ENCODE measurements at places on chromosomes 1 and 21. TPM values are rescaled to one million over a fixed set of nuclear protein-coding genes. Genes with fewer than 3 reads are reported as not detected.
A peak's percentile ranks its signal among the peaks of the same experiment; 100 is the strongest.

The FGR gene
- not detected for total RNA-seq

The TMPRSS15 gene
- not detected for total RNA-seq

The TMOD4 gene
- 1.4 TPM for total RNA-seq

The MYBPH gene
- not detected for total RNA-seq

The SLC30A2 gene
- total RNA-seq, result not detected

The HAO2 gene
- not detected for total RNA-seq

The LRRC71 gene
- 1.2 TPM for total RNA-seq

The CYP2J2 gene
- total RNA-seq, result 0.27 TPM

The HES3 gene
- not detected for total RNA-seq

DNA sequence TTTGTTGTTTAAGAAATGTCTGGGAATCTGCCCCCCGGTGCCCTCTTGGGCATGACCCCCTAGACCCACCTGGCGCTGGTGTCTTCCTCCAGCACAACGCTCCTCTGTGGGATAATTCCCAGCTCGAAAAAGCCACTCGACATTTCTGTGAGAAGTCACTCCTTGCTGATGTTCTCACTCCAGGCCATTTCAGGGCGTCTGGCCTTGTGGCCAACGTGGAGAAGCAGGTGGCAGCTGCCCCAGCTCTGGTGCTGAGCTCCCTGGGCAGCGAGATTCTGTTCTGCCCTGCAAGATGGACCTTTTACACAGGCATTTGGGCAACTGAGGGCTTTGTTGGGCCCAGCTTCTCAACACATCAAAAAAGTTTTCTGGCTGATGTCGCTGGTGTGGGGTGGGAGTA, 147.7 kb upstream of the WNT4 start:
- H3K27ac ChIP-seq, result no peak overlapping the region
- no peak overlapping the region for H3K4me3 ChIP-seq
- H3K27me3 ChIP-seq, result peaks cover 8% of the 10 kb centered on the region

DNA sequence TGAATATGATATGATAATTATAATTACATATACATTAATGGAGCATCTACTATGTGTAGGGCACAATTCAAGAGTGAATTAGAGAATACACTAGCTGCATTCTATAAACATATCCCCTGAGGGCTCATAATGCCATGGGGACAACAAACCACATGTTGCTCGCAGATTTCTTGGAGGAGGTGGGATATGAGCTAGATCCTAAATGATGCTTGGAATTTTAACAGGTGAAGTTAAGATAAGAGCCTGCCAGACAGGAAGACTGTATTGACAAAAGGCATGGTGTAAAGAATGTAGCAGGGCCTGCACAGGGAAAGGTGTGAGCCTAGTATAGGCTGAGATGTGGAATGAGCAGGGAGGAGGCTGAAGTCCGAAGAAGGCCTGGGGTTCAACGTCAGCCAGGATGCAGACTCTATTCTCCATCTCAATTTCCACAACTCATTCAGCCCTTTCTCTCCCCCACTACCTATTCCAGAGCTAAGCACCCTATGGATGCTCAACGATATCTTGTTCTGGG, 120.2 kb downstream of the ELAVL4 start:
- no peak overlapping the region for H3K27ac ChIP-seq
- no peaks in the 10 kb centered on the region for H3K27me3 ChIP-seq
- H3K4me3 ChIP-seq, result no peak overlapping the region
- no peaks in the 10 kb centered on the region for H3K36me3 ChIP-seq

DNA sequence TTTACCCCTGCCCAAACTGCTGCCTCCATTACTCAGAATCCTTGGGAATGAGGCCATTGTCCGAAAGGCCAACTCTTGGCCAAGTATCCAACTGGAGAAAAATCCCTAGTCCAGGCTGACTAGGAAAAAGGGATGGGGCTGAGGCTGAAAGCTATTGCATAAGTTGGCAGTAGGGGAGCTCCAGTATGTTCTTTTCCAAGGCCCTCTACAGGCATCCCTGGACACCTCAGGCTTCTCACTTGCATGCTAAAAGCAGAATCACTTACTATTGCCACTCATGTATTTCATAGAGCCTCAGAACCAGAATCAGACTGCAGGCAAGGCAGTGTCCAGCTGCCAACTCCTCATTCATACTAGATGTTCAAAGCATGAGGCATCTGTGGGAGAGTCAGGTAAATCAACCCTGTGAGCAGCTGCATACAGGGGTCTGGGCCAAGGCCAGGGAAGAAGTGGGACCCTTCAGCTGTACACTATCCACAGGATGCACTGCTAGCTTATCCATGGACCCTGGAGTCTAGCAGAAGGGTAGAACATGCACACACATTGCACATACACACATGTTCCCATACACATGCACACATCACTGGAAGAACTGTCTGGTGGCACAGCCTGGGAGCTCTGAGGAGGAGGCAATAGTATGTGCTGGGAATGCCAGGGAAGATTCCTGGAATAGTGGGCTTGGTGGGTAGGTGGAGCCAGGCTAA, 195.3 kb downstream of the C1orf94 start:
- no peaks in the 10 kb centered on the region for H3K4me1 ChIP-seq
- H3K4me3 ChIP-seq, result no peak overlapping the region
- no peaks in the 10 kb centered on the region for H3K27me3 ChIP-seq
- H3K27ac ChIP-seq, result no peak overlapping the region
- no peaks in the 10 kb centered on the region for H3K36me3 ChIP-seq

DNA sequence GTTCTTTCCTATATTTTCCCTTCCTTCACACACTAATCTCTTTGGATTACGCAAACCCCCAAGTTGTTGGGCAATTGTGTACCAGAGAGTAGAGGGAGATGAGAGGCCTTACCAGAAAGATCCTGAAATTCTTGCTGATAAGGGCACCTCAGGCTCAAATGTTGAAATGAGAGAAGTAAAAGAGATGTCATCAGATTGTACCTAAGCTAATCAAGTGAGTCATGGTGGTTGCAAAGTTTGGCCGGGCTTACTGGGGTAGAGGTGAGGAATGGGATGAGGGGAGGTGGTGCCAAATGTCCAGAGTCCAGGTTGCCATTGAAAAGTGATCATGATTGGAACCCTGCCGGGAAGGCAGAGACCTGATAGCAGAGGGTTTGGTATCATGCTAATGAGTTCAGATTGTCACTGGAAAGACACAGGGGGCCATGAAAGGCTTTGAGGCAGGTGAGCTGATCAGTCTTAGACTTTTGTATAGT, 43.1 kb downstream of the OPTC start:
- DNase-seq, result no peak
- H3K36me3 ChIP-seq, result no peaks in the 10 kb centered on the region
- peaks cover 13% of the 10 kb centered on the region for H3K27me3 ChIP-seq
- H3K4me3 ChIP-seq, result no peak overlapping the region

DNA sequence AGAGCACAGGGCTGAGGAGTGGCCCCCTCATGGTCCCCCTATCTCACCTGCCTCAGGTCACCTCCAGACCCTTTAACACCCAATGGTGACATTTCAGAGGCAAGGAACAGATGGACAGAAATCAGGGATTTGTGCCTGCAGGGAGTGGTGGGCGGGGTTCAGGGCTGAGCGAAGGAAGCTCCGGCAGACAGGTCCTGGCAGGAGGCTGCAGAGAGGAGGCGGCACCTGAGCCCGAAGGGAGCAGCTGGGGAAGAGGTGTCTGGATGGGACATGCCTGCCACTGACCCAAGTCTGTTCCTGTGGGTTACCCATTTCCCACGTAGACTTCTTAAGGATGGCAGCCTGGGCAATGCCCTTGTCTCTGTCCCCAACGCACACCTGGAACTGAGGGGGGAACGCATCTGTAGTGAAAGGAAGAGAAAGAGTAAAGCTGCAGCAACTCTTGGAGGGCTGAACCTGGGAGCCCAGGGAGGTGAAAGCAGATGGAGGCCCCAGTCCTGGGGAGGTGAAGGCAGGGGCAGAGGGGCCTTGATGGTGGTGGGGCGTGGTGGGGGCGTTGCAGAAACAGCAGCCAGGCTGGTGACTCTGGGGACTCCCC, 61.6 kb upstream of the ADARB1 start:
- H3K27ac ChIP-seq, result peak overlapping the region; percentile 77
- DNase-seq, result no peak
- H3K4me3 ChIP-seq, result no peak overlapping the region
- H3K36me3 ChIP-seq, result no peaks in the 10 kb centered on the region
- peaks cover 28% of the 10 kb centered on the region for H3K4me1 ChIP-seq

GRCh38 chr1:31723828-31724359, 20.1 kb upstream of the COL16A1 start:
- peaks cover 4% of the 10 kb centered on the region for H3K27me3 ChIP-seq
- H3K4me1 ChIP-seq, result no peaks in the 10 kb centered on the region
- H3K27ac ChIP-seq, result no peak overlapping the region
- DNase-seq, result peak; percentile 62
- H3K36me3 ChIP-seq, result no peaks in the 10 kb centered on the region
- H3K4me3 ChIP-seq, result no peak overlapping the region

GRCh38 chr1:37730376-37730775, 34.5 kb downstream of the EPHA10 start:
- H3K36me3 ChIP-seq, result no peaks in the 10 kb centered on the region
- H3K4me1 ChIP-seq, result no peaks in the 10 kb centered on the region
- H3K27me3 ChIP-seq, result peaks cover 2% of the 10 kb centered on the region
- DNase-seq, result no peak
- no peak overlapping the region for H3K4me3 ChIP-seq

DNA sequence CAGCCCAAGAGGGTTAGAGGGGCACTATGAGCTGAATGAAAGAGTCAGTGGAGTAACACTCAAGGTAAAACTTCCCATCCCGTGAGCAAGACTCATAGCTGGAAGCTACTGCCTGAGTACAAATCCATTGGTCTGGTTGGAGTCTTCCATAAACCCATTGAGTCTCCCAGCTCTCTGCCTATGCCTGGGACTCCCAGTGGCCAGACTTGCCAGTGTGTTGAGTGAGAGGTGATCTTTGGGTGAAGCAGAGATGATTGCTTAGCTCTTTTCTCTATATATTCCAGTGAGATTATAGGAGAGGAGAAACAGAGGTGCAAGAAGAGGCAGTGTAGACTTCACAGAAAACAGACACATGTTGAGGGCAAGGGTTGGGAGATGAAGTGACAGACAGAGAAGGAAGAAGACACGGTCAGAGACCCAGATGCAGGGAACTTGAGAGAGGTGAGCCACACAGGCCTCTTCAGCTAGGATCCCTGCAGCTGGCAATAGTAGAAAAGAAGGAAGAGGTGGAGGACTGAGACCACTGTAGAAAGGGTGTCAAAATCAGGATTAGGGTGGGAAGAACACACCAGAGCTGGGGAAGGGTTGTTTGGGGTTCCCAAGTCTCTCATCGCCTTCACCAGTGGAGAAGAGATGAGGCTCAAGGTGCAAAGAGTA, 3.7 kb downstream of the FOXD2 start:
- H3K4me3 ChIP-seq, result no peak overlapping the region
- H3K36me3 ChIP-seq, result no peaks in the 10 kb centered on the region
- no peak overlapping the region for H3K27ac ChIP-seq

- no peak for DNase-seq
- no peaks in the 10 kb centered on the region for H3K27me3 ChIP-seq
- H3K27ac ChIP-seq, result no peak overlapping the region
- H3K4me1 ChIP-seq, result peaks cover 28% of the 10 kb centered on the region
- no peaks in the 10 kb centered on the region for H3K36me3 ChIP-seq
- H3K4me3 ChIP-seq, result no peak overlapping the region
These were observed 9.5 kb upstream of the BCAR3 start for GRCh38 chr1:93690921-93691789.

DNA sequence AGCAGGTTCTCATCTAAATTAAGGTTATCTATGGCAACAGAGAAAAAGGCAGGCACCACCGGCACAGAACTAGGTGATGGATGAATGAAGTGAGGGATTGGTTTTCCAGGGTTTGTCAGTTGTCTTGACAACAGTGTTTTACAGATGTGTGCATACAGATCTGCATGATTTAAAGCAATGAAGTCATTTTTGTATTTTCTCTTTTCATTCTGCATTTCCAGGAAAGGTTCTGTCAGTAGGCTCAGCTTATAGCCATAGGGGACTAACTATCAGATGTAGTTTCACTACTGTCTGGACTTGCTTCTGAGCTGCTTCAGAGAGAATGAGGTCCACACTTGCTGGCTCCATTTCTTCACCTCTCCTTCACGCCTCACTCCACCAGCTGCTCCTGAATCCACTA, 98.2 kb upstream of the LMO4 start:
- no peaks in the 10 kb centered on the region for H3K36me3 ChIP-seq
- no peaks in the 10 kb centered on the region for H3K27me3 ChIP-seq
- no peak overlapping the region for H3K4me3 ChIP-seq
- no peak for DNase-seq
- peaks cover 16% of the 10 kb centered on the region for H3K4me1 ChIP-seq

DNA sequence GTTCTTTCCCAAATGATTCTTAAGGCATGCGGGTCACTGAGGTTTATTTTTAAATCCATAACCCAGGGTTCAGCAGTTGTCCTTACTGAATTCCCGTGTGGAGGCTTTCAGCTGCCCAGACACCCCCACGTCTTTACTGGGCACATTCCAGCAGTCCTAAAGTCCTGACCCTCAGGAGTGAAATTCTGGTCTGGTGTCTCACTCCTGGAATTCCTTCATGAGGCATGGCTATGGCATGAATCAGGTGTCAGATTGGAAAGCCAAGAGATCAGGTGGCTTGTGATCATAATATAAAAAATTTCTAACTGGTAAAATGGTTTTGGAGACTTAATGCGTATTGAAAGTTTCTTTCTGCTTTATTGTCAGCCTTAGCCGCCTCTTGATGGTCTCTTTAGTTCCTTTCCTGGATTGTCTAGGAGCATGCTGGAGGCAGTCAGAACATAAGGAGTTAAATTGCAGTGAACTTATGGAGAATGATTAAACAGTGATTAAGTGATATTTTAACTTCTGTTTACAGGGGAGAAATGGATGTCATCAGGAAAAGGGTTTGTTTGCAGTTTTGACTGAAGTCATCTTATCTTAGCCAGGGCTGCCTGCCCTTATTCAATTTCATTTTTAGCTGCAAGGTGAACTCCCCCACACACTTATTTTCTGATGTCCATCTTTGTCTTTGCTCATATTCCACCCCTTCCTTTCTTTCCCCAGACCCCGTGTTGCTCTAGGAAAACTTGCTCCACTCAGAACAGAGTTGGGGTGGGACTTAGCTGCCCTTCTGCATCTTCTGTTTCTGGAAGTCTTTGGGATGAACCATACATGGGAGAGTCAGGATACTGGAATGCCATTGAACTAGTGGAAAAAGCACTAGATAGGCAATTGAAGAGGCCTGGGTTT, 25.7 kb upstream of the MACF1 start:
- peaks cover 49% of the 10 kb centered on the region for H3K4me1 ChIP-seq
- H3K4me3 ChIP-seq, result no peak overlapping the region
- no peaks in the 10 kb centered on the region for H3K36me3 ChIP-seq
- peak; percentile 60 for DNase-seq
- H3K27me3 ChIP-seq, result no peaks in the 10 kb centered on the region

GRCh38 chr1:223022641-223023473, 120.2 kb downstream of the TLR5 start:
- no peaks in the 10 kb centered on the region for H3K27me3 ChIP-seq
- no peak overlapping the region for H3K27ac ChIP-seq
- H3K4me1 ChIP-seq, result no peaks in the 10 kb centered on the region
- H3K36me3 ChIP-seq, result no peaks in the 10 kb centered on the region

GRCh38 chr1:112888630-112889029, 67.4 kb downstream of the SLC16A1 start:
- H3K27ac ChIP-seq, result no peak overlapping the region
- H3K27me3 ChIP-seq, result no peaks in the 10 kb centered on the region
- no peaks in the 10 kb centered on the region for H3K36me3 ChIP-seq
- no peaks in the 10 kb centered on the region for H3K4me1 ChIP-seq
